IMR-90 (cell line): ENCODE measurements at places on chromosomes 1 and 21. TPM values are rescaled to one million over a fixed set of nuclear protein-coding genes. Genes with fewer than 3 reads are reported as not detected.

DNA sequence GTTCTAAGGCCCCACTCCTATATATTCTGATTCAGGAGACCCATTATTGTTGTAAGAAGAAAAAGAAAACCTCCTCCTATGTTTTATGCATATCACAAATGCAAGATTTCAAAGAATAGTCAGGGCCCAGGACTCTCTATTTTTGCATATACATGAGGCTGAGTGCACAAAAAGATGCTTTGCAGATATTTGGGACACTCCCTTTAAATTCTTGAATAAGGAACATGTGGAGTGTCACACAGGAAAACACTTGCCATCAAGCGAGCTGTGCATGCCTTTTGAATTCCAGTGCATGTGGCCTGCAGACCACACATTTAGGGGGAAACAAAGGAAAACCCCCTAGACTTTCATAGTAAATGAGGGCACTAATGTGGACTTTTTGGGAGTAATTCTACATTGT, 5.6 kb downstream of the MAP3K7CL start:
- peaks cover 3% of the 10 kb centered on the region; the same call in 1 of the 2 replicates for H3K4me1 ChIP-seq
- H3K27ac ChIP-seq, result no peak overlapping the region
- no peaks in the 10 kb centered on the region for H3K27me3 ChIP-seq
- no peaks in the 10 kb centered on the region for H3K36me3 ChIP-seq
- H3K4me3 ChIP-seq, result no peak overlapping the region
- DNase-seq, result no peak

GRCh38 chr21:39012326-39013230, 170.7 kb downstream of the PSMG1 start:
- H3K4me3 ChIP-seq, result no peak overlapping the region
- no peak for DNase-seq
- no peak overlapping the region for H3K27ac ChIP-seq
- peaks cover 15% of the 10 kb centered on the region for H3K4me1 ChIP-seq

- H3K36me3 ChIP-seq, result no peaks in the 10 kb centered on the region
- no peak overlapping the region for H3K4me3 ChIP-seq
- H3K4me1 ChIP-seq, result peaks cover 4% of the 10 kb centered on the region; the same call in 1 of the 2 replicates
- no peaks in the 10 kb centered on the region for H3K27me3 ChIP-seq
- no peak overlapping the region for H3K27ac ChIP-seq
- peak; percentile 57 for DNase-seq
These were observed 182.1 kb upstream of the DMRTA2 start for GRCh38 chr1:50605186-50605875.

GRCh38 chr21:34979383-34979782, 69.7 kb downstream of the RUNX1 start:
- DNase-seq, result no peak
- H3K4me1 ChIP-seq, result peaks cover 9% of the 10 kb centered on the region
- no peaks in the 10 kb centered on the region for H3K27me3 ChIP-seq

GRCh38 chr1:19179597-19180264, 30.3 kb downstream of the UBR4 start:
- H3K4me1 ChIP-seq, result no peaks in the 10 kb centered on the region
- no peaks in the 10 kb centered on the region for H3K27me3 ChIP-seq
- peaks cover 64% of the 10 kb centered on the region for H3K36me3 ChIP-seq
- no peak overlapping the region for H3K27ac ChIP-seq

DNA sequence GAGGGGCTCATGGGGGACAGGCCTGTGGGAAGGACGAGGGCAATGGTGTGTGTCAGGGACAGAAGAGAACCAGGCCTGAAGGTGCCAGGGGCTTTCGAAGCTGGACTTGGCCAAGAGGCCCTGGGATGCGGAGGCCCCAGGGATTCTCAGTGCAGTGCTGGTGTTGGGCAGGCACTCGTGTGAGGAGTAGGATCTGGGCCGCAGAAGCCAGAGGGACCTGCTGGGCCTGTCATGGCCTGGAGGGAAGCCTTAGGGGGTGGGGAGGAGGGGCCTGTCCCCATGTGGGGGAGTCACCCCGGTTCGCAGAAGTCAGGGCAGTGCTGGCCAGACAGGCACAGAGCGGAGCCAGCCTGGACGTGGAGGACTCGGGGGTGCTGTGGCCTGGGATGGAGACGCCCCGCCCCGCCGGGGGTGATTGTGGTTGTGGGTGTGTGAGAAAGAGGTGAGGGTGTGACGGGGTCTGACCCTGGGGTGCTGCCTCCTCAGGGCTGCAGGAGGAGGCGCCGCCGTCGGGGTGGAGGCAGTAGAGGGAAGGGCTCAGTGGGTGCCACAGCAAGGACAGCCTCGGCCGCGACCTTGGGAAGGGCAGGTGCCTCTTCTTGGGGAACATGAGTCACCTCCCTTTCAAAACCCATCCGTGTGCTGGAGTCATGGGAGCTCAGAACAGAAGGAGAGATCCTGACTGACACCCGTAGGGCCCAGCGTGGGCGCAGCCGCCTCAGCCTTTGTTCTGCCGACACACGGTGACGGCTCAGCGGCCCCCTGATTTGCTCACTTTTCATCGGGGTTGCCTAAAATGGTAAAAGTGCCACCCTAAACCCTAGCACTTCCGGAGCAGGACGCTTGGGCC, 33.9 kb downstream of the FAAP20 start:
- no peak for DNase-seq
- H3K27me3 ChIP-seq, result peaks cover 14% of the 10 kb centered on the region
- H3K36me3 ChIP-seq, result no peaks in the 10 kb centered on the region

- H3K36me3 ChIP-seq, result no peaks in the 10 kb centered on the region
- peaks cover 31% of the 10 kb centered on the region for H3K4me1 ChIP-seq
- no peak overlapping the region for H3K4me3 ChIP-seq
- H3K27me3 ChIP-seq, result no peaks in the 10 kb centered on the region
- H3K27ac ChIP-seq, result no peak overlapping the region
- no peak for DNase-seq
These were observed 9.2 kb upstream of the TNFRSF1B start for GRCh38 chr1:12157366-12158231.

DNA sequence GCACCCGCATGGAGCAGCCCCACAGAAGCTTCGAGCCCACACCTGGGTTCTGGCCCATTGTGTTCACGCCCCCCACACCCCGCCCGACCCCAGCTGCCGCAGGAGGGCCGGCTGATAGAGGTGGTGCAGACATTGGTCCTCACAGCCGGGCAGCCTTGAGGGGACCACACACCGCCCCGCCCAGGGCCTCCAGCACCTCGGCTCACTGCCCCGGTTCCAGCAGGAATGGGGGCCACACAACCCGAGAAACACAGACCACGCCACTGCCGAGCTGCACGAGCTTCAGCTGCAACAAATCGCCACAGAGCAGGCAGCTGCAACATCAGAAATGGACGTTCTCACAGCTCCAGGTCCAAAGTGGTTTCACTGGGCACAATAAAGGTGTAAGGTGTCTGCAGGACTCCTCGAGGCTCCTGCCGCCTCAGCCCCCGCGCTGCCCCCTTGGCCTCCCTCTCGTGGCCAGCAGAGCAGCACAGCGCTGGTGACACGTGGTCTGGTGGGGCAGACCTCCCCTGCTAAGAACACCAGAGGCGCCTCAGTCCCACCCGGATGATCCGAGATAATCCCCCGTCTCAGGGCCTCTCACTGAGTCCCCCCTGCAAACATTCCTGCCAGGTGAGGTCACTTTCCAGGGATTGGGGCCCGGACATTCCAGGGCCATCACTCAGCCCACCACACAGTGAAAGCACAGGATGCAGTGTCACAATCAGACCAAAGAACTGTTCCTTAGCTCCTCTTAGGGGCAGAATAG, 62.3 kb upstream of the ADARB1 start:
- H3K27ac ChIP-seq, result peak overlapping the region; percentile 94
- H3K36me3 ChIP-seq, result no peaks in the 10 kb centered on the region
- H3K27me3 ChIP-seq, result no peaks in the 10 kb centered on the region
- no peak overlapping the region for H3K4me3 ChIP-seq
- DNase-seq, result peak; percentile 94

GRCh38 chr1:220298470-220299205, 26.4 kb upstream of the RAB3GAP2 start:
- H3K36me3 ChIP-seq, result no peaks in the 10 kb centered on the region
- H3K27me3 ChIP-seq, result peaks cover 2% of the 10 kb centered on the region
- no peak overlapping the region for H3K27ac ChIP-seq
- DNase-seq, result no peak

DNA sequence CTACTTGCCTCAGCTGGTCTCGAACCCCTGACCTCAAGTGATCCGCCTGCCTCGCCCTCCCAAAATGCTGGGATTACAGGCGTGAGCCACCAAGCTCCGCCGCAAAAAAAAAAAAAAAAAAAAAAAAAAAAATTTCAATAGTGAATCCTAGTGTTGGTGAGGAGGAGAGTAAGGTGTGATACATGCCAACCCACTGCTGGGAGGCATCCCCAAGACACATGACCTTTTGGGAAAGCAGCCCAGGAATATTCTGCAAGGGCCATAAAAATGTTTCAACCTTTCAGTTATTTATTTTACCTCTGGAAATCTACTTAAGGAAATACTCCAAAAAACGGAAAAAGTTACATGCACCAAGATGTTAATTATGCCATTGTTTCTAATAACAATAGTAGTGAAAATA, 69.0 kb downstream of the ITPKB start:
- no peak overlapping the region for H3K4me3 ChIP-seq
- H3K27ac ChIP-seq, result no peak overlapping the region
- H3K36me3 ChIP-seq, result no peaks in the 10 kb centered on the region
- H3K4me1 ChIP-seq, result no peaks in the 10 kb centered on the region; the same call in 1 of the 2 replicates

The CD34 gene
- total RNA-seq, result under 0.01 TPM in 1 of 2 replicates, not detected in the other

The TEKT2 gene
- total RNA-seq, result 0.18 TPM in 1 of 2 replicates, not detected in the other

The PCAT6 gene
- total RNA-seq, result 0.56 TPM in 1 of 2 replicates, not detected in the other

The ESPN gene
- total RNA-seq, result under 0.01 TPM in 1 of 2 replicates, not detected in the other
